ENCODE measurements at places on chromosomes 4 and X. TPM values are rescaled to one million over a fixed set of nuclear protein-coding genes. Genes with fewer than 3 reads are reported as not detected.
A peak's percentile ranks its signal among the peaks of the same experiment; 100 is the strongest.

The RAB9B gene
- 11.0 TPM for total RNA-seq

The TMEM185A gene
- 17.4 TPM for total RNA-seq

The TASL gene
- total RNA-seq = 9.3 TPM

The EDA2R gene
- 0.18 TPM for total RNA-seq

The HMGN5 gene
- total RNA-seq = 2.9 TPM

GRCh38 chr4:85498068-85498733 lies 23.3 kb downstream of the ARHGAP24 start:
- no peak overlapping the region for H3K4me3 ChIP-seq
- H3K36me3 ChIP-seq = no peaks in the 10 kb centered on the region
- H3K27me3 ChIP-seq = no peaks in the 10 kb centered on the region
- H3K27ac ChIP-seq = no peak overlapping the region
- H3K4me1 ChIP-seq = peaks cover 42% of the 10 kb centered on the region

DNA sequence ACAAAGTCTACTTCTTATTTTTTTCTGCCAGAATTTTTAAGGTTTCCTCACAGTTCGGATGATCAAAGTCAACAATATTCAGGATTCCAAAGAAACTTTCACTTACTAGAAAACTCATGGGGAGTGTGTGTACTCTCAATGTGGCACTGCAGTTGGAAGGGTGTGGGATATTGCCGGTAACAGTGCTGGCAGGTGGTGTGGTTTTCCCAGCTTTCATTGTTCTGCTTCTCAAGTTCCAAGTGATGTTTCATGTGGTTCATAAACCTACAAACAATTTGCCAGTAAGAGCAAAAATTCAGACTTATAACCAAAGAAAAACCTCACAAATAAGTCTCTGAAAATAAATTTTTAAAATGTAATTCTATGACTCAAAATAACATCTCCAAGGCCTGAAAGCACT lies 39.8 kb downstream of the ZNF280C start:
- H3K27ac ChIP-seq = no peak overlapping the region
- DNase-seq = no peak
- H3K36me3 ChIP-seq = no peaks in the 10 kb centered on the region
- H3K27me3 ChIP-seq = no peaks in the 10 kb centered on the region
- no peaks in the 10 kb centered on the region for H3K4me1 ChIP-seq

DNA sequence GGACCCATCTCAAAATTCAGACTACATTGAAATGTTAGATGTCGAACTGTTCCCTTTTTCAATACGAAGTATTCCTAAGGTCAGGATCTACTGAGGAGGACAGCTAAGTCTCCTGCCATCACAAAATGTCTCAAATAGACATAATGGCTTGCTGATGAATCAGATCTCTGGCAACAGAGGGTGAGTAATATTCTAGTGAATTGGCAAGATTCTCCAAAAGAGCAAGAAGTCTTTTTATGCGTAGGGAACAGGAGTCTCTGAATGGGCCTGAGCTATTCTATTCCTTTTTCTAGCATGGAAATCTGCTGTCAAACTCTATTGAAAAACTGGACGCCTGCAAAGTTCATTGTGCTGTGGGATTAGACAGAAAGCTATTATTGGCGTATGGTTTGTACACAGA lies 145.4 kb downstream of the FNIP2 start:
- no peak for DNase-seq
- H3K27me3 ChIP-seq = no peaks in the 10 kb centered on the region
- H3K27ac ChIP-seq = peak overlapping the region; percentile 20

DNA sequence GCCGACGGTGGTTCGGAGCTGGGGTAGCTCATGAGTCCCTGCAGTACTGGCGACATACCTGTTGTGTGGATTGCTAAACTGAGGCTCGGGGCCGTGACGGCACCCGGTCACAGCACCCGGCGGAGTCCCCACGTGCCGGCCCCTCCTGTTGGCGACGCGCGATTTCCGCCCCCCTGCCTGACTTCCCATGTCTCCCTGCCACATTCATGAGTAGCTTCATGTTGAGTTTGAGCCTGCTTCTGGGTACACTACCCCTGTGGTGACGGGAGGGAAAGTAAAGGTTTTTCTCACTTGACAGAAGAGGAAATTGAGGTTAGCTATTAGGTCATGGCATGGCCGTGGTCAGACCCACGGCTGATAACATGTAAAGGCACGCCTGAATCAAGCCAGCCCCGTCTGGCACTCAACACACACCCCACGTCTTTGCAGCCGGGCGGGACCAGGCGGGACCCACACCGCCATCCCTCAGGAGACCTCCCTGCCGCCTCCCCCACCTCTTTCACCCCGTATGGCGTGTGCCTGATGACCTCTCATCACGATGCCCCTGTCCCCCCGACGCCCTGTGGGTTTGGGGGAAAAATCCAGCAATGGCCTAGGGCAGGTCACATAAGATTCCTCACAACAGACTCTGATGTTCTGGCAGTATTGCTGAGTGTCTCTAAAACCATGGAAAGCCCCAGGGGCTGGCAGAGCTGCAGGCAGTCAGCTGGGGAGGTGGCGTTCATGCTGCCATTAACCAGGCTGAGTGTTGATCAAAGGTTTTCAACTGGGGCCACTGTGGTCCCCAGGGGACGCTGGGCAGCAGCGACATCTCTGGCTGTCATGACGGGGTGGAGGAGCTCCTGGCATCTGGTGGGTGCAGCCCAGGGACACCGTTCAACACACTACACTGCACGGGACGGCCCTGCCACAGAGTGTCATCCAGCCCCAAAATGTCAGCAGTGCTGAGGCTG lies 29.2 kb downstream of the P2RY8 start:
- H3K27ac ChIP-seq = no peak overlapping the region
- H3K27me3 ChIP-seq = no peaks in the 10 kb centered on the region
- no peak overlapping the region for H3K4me3 ChIP-seq
- no peaks in the 10 kb centered on the region for H3K36me3 ChIP-seq

- peak; percentile 59 for DNase-seq
- no peak overlapping the region for H3K4me3 ChIP-seq
- H3K4me1 ChIP-seq = no peaks in the 10 kb centered on the region
- no peak overlapping the region for H3K27ac ChIP-seq
- no peaks in the 10 kb centered on the region for H3K36me3 ChIP-seq
These were observed 157.8 kb downstream of the RELL1 start for GRCh38 chr4:37528166-37528885.

DNA sequence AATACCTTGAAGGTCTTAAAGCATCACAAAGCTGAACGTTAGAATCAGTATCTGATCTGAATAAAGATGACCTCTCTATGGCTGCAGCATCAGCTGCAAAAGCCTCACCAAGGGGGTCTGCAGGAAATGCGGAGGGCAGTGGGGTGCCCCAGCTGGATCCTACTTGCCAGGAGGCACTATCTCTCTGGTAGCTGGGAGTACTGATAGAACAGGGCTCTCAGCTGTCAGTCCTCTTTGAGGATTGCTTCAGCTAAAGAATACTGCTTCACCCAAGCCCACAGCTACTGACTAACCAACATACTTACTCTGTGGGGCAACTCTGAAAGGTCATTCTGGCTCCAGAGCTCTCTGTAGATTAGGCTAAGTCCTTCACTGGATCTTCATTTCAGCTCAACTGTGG lies 112.5 kb upstream of the ZFP42 start:
- no peaks in the 10 kb centered on the region for H3K36me3 ChIP-seq
- no peak overlapping the region for H3K27ac ChIP-seq
- no peaks in the 10 kb centered on the region for H3K4me1 ChIP-seq
- no peak overlapping the region for H3K4me3 ChIP-seq
- no peak for DNase-seq
- H3K27me3 ChIP-seq = no peaks in the 10 kb centered on the region

GRCh38 chr4:102757681-102758080 lies 3.1 kb downstream of the MANBA start:
- H3K4me1 ChIP-seq = peaks cover 13% of the 10 kb centered on the region
- no peak overlapping the region for H3K4me3 ChIP-seq
- H3K27ac ChIP-seq = peak overlapping the region; percentile 3
- no peaks in the 10 kb centered on the region for H3K27me3 ChIP-seq
- no peak for DNase-seq

- no peaks in the 10 kb centered on the region for H3K27me3 ChIP-seq
- no peak overlapping the region for H3K27ac ChIP-seq
- no peak for DNase-seq
- no peaks in the 10 kb centered on the region for H3K4me1 ChIP-seq
- H3K4me3 ChIP-seq = no peak overlapping the region
These were observed 58.3 kb upstream of the SMIM31 start for GRCh38 chr4:164695650-164696049.

DNA sequence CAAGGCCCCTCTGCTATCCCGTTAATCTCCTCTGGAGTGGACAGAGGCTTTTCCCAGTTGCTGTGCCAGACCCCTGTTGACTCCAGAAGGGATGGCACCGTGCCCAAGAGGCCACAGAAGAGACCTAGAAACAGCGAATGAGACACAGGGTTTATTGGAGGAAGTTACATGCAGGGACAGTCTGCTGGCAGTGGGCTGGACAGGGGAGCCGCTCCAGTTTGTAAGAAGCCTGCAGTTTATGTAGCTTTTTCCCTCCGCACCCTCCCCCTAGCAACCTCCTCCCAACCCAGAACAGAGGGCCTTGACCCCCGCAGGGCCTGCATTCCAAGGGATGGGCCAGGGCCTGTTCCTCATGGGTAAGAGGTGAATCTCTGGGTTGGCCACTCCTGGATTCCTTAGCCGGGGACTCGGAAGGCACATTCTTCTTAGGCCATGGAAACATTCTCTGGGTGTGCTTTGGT lies 216.8 kb upstream of the PSAPL1 start:
- H3K4me1 ChIP-seq = peaks cover 62% of the 10 kb centered on the region
- H3K27me3 ChIP-seq = peaks cover 16% of the 10 kb centered on the region
- H3K27ac ChIP-seq = peak overlapping the region; percentile 11
- H3K36me3 ChIP-seq = no peaks in the 10 kb centered on the region

DNA sequence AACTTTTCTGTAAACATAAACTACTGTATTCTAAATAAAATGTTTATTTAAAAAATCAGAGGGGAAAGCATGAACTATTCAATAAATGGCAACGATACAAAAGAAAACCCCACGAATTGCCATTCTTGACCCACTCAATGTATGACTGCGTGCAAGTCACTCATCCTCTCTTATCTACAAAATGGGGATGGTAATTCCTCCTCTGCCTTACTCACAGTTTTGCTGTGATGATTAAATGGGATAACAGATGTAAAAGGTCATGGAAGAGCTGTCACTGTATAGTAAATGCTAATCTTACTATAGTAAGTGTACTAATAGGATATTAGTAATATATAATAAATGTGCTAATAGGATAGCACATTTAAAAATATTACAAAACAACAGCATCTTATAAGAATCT lies 173.4 kb downstream of the SCFD2 start:
- no peak overlapping the region for H3K4me3 ChIP-seq
- H3K36me3 ChIP-seq = no peaks in the 10 kb centered on the region
- H3K4me1 ChIP-seq = peaks cover 3% of the 10 kb centered on the region
- no peaks in the 10 kb centered on the region for H3K27me3 ChIP-seq

DNA sequence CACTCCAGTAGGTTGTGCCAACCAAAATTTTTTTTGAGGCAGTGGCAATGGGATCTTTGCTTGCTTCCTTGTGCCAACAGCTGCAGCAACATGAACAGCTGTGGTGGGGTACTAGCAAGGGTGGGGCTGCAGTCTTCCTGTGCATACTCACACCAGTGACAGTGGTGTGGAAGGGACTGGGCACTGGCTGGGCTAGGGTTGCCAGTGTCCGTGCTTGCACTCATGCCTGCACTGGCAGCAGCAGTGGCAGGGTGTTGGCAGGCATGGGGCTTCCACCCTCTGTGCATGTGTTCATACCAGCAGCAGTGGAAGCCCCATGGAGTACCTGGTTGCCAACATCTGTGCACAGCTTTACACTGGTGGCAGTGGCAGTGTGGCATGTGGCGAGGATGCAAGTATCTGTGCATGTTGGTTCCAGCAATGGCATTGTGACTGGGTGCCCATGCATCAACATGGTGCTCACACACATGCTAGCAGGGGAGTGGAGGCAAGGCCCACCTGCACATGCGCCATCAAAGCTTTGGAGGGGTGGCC lies 1312.6 kb downstream of the PCDH18 start:
- no peak for DNase-seq
- H3K4me3 ChIP-seq = no peak overlapping the region
- H3K4me1 ChIP-seq = no peaks in the 10 kb centered on the region
- H3K36me3 ChIP-seq = no peaks in the 10 kb centered on the region
- no peaks in the 10 kb centered on the region for H3K27me3 ChIP-seq

- no peak overlapping the region for H3K4me3 ChIP-seq
- no peak overlapping the region for H3K27ac ChIP-seq
- DNase-seq = no peak
- H3K36me3 ChIP-seq = no peaks in the 10 kb centered on the region
- H3K4me1 ChIP-seq = no peaks in the 10 kb centered on the region
These were observed 175.7 kb upstream of the SPIN4 start for GRCh38 chrX:63526863-63527262.

GRCh38 chrX:7076245-7076661 lies 71.3 kb upstream of the STS start:
- H3K36me3 ChIP-seq = peaks cover 20% of the 10 kb centered on the region
- no peak overlapping the region for H3K27ac ChIP-seq
- no peak for DNase-seq
- H3K27me3 ChIP-seq = no peaks in the 10 kb centered on the region
- H3K4me3 ChIP-seq = no peak overlapping the region
- H3K4me1 ChIP-seq = peaks cover 7% of the 10 kb centered on the region

- H3K36me3 ChIP-seq = no peaks in the 10 kb centered on the region
- peaks cover 1% of the 10 kb centered on the region for H3K4me1 ChIP-seq
- no peak for DNase-seq
- no peak overlapping the region for H3K4me3 ChIP-seq
- H3K27ac ChIP-seq = no peak overlapping the region
- peaks cover 15% of the 10 kb centered on the region for H3K27me3 ChIP-seq
These were observed 4.4 kb upstream of the SRPX start for GRCh38 chrX:38225093-38225492.

DNA sequence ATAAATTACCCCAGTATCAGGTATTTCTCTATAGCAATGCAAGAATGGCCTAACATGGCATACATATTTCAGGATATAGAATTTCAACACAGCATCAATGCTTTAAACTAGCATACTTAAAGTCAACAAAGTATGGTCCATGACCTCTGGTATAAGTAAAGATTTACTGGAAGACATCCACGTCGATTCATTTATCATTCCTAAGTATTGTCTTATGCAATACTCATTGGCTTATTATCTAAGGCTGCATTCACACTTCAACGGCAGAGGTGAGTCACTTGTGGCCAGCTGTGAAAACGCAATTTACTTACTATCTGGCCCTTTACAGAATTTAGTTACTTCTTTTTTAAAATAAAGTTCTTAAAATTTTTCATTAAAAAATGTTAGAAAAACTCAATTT lies 42.6 kb downstream of the ADGRA3 start:
- no peak for DNase-seq
- H3K4me3 ChIP-seq = no peak overlapping the region
- no peaks in the 10 kb centered on the region for H3K36me3 ChIP-seq
- no peaks in the 10 kb centered on the region for H3K4me1 ChIP-seq
- no peak overlapping the region for H3K27ac ChIP-seq

DNA sequence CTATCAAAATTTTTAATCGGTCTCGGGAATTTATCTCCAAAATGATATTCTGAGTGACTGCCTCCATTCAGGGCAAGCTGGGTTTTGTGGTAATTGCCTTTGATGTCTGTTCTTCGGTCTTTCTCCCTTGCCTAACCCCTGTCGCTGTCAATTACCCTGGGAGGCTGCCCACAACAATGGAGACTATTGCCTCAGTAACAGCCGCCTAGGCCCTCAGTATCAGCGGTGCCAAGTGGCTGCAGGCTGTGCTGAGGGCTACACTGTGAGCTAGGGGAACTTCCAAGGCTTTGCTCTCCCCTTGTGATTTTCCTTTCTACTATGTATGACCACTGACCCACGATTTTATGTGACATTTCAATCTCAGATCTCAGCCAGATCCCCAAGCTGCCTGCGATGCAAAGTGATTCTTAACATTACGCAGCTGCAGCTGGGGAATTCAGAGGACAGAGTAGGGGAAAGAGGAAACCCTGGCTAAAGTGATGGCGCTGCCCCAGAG lies 36.3 kb upstream of the REST start:
- H3K27me3 ChIP-seq = no peaks in the 10 kb centered on the region
- H3K4me1 ChIP-seq = peaks cover 6% of the 10 kb centered on the region
- peak; percentile 39 for DNase-seq
- H3K36me3 ChIP-seq = no peaks in the 10 kb centered on the region
- H3K4me3 ChIP-seq = no peak overlapping the region
- no peak overlapping the region for H3K27ac ChIP-seq
